ENCODE measurements at places on chromosomes 5 and 9. TPM values are rescaled to one million over a fixed set of nuclear protein-coding genes. Genes with fewer than 3 reads are reported as not detected.

PCDHAC2 gene
- 1.1 TPM for total RNA-seq

FAM114A2 gene
- total RNA-seq: 29.2 TPM

RANBP17 gene
- 5.2 TPM for total RNA-seq

CEL gene
- total RNA-seq: 2.2 TPM

MYMK gene
- not detected for total RNA-seq

FBN2 gene
- total RNA-seq: 1.4 TPM

DNA sequence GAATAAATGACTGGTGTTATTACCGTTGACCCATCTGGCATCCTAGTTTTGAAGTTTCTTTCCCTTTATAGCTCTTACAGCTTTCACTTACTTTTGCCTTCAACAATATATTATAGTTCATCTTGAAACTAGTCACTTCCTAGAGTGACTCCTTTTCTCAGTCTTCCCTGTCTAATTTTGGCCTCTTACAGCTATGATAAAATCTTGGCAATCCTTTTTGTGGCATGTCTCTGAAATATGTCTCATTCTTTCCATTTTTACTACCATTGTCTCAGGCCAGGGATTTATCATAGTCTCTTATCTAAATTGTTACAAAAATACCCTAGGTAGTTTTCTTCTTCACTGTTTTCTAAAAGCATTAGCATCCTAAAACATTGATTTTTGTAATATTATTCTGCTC, 621.3 kb upstream of the ZNF608 start:
- DNase-seq: no peak

GRCh38 chr9:104232781-104233341, 138.8 kb downstream of the SMC2 start:
- DNase-seq: no peak

- no peak for DNase-seq
Measured at GRCh38 chr9:83533296-83533695, 4.9 kb downstream of the FRMD3 start.

DNA sequence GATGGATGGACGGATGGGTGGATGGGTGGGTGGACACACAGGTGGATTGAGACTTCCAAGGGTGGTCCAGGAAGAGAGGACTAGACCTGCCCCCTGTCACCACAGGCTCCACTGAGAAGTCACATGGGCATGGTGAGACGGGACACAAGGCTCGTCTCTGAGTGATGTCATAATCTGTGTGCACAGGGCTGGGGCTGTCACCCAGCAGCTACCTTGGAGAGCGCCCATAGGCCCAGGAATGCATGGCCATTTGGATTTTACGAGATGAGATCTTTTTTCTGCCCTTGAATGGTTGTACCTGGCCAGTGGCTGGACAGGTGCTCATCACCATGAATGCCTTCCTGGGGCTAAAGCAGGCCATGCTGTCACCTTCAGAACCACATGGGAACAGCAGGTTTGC, 3.1 kb downstream of the OLFM1 start:
- DNase-seq: no peak

DNA sequence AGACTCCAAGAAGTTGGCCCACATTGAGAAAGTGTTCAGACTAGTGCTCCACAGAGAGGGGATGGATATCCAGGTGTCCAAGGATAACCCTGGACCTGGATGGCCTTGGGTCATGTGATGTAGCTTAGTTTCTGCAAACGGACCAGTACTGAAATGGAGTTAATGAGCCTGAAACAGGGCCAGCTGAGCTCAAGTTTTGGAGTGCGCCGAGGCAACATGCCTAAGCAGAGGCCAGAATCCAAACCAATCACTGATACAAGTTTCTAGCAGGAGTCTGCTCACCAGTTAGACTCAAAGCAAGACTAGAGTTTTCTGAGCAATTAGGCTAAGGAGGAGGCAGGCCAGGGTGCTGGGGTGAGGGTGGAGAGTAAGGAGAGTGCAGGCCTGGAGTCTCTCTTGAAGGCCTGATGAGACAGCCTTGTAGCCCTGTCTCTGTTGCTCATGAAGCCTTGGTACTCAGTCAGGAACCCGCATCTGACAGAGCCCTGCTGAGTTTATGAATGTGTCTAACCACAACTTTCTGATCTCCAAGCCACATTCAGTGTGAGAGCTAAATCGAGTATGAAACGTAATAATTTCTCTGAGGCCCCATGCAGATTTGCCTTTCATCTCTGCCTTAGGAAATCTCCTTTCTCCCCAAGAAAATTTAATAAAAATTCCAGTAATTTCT, 68.9 kb upstream of the EQTN start:
- DNase-seq: no peak

- DNase-seq: peak; percentile 85
Measured at GRCh38 chr9:38276771-38277439, 115.6 kb upstream of the ALDH1B1 start.

DNA sequence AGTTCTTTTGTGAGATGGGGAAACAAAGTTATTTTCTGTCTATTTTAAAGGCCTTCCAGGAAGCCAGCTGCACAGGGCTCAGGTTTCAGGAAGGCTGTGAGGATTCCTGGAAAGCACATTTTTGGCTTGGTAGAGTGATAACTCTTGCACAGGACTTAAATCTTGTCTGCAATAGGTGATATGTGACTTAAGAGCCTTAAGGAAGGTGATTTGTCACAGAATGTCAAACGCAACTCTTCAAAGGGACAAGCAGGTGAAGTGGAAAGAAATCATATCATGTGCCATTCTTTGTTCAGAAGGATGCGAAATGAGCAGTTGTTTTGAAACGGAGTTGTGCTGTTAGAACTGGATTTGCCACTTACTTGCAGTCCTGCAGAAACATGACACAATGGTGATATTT, 459.3 kb downstream of the MAT2B start:
- no peak for DNase-seq

GRCh38 chr5:125798307-125798706, 624.9 kb upstream of the GRAMD2B start:
- DNase-seq: no peak

GRCh38 chr9:36835271-36835996, 198.6 kb downstream of the PAX5 start:
- no peak for DNase-seq

DNA sequence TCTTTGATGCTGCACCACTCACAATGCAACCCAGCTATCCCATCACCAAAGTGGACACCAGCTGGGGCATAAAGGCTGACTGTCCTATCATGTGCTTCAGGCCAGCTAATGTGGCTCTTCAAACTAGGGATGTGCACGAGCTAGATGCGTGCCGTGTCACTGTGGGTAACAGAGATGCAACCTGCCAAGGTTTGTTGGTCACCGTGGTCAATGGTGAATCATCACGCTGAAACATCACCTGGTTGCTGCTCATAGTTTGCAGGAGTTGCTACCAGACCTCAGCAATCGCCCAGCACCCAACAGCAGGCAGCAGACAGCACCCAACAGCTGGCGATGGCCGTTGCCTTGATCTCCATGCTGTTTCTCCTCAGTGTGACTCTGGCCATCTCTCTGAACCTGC, 2.1 kb upstream of the PCDHGA1 start:
- DNase-seq: no peak

DNA sequence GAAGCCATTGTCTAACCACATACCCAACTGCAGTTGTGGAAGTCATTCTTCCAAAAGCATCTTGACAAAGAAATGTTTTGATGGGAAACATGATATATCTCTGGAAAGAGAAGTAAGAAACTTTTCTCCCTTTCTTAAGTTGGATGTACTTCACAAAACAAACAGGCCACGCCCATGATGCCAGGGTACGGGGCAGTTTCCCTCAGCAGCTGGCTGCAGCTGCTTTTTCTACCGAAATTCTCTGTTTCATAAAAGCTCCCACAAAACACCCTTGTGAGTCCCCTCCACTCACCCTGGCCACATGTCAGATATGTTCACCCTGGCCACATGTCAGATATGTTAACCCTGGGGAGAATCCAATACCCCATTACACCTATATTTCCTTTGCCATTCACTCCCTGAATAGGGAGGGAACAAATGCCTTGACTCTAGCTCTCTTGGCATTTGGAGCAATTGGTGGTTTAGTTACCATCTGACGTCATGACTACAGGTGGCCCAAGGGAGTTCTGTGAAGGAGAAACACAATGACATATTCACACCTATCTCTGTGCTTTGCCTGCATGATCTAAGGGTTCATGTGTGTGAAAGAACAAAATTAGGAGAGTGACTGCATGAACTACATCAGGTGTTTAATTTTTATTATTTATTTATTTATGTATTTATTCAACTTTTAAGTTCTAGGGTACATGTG, 103.0 kb downstream of the AOPEP start:
- no peak for DNase-seq

GRCh38 chr5:115179030-115179393, 9.3 kb upstream of the TRIM36 start:
- DNase-seq: no peak

DNA sequence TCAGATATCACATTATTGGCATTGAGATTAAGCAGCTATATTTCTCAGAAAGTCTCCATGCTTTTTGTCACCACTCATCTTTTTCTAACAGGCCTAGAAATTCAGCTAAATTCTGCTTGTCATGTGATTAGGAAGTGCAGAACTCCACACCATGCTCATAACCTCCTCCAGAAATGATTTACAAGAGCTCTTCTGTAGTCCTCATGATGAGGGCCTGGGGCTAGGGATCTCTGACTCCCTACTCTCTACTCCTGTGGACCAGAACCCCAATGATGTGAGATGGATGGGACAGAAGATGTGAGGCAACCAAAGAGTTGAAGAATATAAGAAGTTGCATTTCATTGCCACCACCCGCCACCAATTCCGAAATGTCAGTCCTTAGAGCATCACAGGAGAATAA, 16.5 kb upstream of the SIL1 start:
- no peak for DNase-seq

GRCh38 chr9:34170237-34170991, 8.4 kb upstream of the UBAP1 start:
- DNase-seq: peak; percentile 6

DNA sequence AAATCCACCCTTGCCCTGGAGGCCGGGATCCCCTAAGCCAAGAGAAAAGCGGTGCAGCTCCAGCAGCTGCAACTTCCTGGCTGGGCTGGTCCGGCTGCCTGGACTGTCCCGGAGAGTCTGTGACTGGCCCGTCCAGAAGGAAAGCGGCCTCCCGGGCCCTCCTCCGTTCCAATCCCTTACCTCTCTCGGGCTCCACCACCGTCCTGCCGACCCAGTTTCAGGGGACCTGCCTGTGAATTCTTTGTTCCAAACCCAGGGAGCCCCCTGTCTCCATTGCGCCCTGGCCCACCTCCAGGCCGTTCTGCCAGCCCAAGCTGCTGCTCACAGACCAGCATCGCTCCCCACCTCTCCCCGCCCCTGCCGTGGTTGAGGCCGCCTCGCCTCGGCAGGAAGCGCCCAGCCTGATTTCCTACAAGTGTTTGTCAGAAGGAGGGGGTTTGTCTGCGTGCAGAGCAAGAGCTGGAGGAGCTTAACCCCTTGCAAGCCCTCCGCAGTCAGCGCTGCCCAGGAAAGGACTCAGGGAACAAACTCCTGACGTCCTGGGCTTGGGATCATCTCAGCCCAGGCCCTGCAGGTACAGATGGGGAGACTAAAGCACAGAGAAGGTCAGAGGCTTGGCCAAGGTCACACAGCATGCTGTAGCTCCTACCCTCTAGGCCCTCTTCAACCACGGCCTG, at the start of gene AKNA:
Gene AKNA (minus strand): TSS at position 303 of the 677 bp plus-strand sequence. CDS start 6,649 bp downstream, outside the sequence.
- peak; percentile 94 for DNase-seq

DNA sequence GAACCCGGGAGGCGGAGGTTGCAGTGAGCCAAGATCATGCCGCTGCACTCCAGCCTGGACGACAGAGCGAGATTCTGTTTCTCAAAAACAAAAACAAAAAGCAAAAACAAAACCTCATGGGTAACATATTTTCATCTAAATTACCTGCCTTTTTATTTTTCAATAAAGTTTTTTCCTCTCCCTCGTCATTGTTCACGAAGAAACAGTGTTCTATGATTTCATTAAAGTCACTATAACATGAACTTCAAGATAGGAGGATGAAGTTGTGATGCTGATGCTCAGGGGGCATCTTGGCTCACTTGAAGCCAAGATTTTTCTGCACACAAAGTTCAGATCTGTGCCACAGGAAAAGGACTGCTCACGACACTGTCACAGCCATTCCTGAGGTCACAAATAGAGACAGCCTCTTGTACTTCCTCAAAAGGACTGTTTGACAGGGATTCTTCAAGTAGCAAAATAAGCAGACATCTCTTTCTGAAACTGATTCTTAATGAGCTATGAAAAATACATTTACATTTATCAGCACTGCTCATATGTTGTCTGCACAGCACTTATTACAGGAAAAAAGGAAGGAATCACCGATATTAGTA, 16.1 kb downstream of the NIPSNAP3B start:
- DNase-seq: no peak

DNA sequence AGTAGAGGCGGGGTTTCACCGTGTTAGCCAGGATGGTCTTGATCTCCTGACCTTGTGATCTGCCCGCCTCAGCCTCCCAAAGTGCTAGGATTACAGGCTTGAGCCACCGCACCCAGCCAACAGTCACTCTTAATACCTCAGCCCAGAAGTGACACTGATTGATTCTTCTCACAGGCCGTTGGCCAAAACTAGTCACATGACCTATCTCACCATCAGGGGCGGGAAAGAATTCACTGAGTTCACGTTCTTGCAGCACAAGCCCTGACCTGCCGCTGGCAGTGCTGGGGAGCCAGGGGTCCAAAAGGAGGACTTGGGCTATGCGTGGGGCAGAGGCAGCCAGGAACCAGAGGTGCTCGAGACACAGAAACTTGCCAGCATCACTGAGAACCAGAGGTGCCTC, 55.0 kb upstream of the CPLX2 start:
- DNase-seq: no peak

DNA sequence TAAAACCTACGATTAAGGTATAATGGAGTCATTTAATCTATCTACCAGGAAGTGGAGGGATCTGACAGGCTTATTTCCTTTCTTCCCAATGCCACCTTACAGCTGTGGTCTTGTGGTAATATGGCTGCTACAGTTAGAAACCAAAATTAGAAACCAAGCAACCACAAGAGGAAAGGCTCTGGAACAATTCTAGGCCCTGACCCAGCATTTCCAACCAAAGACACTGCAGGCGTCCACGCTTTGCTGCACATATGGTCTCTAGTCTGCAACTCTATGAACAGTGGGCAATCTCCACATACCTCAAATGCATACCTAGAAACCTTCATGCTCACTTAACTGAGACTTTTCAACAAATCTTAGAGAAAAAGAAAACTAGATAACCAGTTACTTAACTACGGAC, 339.1 kb downstream of the NFIB start:
- no peak for DNase-seq

- no peak for DNase-seq
Measured at GRCh38 chr5:137374110-137374714, 124.9 kb downstream of the SPOCK1 start.

DNA sequence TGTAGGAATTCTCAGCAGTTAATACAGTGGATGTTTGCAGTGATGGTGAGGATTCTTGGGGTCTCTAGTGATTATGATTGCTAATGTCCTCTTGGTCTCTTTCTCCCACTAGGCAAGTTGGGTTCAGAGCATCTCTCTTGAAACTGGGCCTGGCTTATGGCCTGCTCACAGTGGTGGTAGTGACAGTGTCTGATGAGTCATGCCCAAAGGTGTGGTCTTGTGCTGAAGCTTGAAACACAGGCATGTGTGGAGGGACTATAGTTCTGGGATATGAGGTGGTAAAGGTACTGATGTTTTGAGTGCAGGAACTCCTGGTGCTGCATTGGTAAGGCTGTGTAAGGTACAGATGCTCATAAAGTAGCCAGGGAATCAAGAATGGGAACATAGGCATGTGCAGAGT, 231.1 kb downstream of the FAM170A start:
- DNase-seq: no peak
